ENCODE measurements at places on chromosomes 5 and 9.

GRCh38 chr5:144549580-144549979 is 378.9 kb downstream of the KCTD16 start:
- no peak for DNase-seq

DNA sequence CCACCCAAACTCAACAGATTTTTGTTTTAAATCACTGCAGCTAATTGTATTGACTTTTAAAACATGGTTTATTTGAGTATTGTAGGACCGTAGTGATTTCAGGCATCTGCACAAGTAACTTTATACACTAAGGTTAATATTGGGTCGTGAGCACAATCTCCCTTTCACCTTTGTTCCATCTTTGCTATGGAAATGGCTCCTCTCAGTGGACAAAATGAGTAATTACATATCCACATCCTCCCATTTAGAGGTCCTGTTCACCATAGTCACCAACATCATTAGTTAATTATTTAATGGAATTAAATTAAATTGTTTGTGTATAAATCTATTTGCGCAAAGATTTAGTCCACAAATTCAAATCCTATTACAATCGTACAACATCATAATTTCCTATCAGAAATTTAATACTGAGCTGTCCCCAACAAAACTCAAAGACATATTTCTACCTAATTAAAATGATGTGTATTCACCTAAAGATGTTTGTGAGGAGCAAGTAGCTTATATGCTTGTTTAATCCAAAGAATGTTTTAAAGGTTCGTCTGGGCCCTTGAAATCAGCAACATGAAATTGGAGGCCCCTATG is 173.0 kb upstream of the DAPK1 start:
- peak; percentile 71 for DNase-seq

DNA sequence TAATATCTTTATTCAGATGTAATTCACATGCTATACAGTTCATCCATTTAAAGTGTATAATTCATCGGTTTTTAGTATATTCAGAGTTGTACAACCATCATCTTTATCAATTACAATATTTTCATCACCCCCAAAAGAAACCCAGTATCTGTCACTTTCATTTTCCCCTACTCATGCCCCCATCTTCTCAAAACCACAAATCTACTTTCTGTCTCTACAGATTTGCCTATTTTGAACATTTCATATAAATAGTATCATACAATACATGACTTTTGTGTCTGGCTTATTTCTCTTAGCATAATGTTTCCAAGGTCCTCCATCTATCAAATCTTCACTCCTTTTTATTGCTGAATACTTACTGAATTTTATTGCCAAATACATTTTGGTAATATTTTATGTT is 305.1 kb upstream of the SGCD start:
- no peak for DNase-seq

DNA sequence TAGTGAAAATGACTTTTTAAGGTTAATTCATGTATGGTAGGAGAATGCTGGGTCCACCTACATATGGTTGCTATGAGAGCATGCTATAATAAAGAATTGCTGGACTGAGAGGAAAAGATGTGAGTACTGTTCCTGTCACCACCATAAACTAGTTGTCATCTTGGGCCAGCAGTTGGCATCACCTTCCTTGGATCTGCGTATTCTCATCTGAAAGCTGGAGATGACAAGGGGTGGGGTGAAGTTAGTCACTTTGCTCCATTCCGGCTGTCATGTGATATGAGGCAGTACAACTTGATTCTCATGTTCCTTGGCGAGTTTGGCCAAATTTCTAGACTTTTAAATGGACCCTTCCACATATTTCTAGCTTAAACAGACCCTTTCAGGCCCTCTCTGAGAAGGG is 33.3 kb downstream of the PIP5K1B start:
- no peak for DNase-seq

DNA sequence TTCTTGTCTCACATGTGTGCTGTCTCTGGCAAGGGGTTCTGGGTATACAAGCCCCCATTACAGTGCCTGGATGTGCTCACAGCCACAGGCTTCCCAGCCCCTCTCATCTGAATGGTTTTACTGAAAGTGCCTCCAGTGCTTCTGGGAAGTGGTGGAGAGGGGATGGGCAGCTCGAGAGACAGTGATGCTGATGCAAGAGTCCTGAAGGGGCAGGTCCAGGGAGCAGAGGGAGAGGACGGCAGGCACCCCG is 93.5 kb downstream of the PHF2 start:
- DNase-seq: peak; percentile 16

DNA sequence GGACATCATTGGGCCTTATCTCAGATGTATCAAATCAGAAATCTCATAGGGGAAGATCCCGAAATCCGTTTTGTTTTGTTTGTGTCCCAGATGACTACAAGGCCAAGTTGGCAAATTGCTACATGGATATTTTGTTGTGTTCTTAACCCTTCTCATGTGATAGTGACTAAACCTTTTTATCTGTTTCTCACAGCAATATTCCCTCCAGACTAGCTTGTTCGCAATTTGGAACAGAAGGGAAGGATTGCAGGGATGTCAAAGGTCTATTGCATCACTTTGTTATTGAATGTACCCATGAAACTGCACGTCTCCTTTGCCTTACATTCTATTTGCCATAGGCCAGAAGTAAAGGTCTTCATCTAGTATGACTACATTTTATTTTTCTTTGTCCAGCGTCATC is 453.9 kb downstream of the NFIB start:
- no peak for DNase-seq

Measured in inflammatory macrophage (primary cell).